Stimulated activated CD4-positive, alpha-beta T cell treated with anti-CD3 and anti-CD28 coated beads, Interleukin-15, amount 100 ng/mL, for 1 hour (primary cell): ENCODE measurements at places on chromosomes 5 and 9.

- DNase-seq: no peak
Observed at GRCh38 chr5:82160948-82161347, 117.2 kb downstream of the RPS23 start.

- DNase-seq: no peak
Observed at GRCh38 chr9:79592726-79593493, 21.1 kb downstream of the TLE4 start.

GRCh38 chr5:51082741-51083140 is 300.5 kb upstream of the ISL1 start:
- no peak for DNase-seq

DNA sequence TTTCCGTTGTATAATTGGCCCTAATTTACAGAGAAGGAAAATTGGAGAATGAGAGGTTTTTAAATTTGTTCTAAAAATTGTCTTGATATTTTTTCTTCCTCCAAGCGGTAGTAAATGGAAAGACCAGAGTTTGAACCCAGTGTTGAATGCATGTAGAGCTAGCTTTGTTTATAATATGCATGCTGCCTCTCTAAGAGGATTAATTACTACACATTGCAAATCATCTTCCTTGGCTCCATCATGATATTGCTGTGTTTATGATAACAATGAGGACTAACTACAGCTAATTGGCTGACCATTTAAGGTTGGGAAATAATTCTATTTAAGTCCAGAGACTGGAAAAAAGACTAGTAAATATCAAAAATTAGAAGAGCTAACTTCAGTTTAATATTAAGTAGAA is 338.5 kb downstream of the PLK2 start:
- DNase-seq: no peak

DNA sequence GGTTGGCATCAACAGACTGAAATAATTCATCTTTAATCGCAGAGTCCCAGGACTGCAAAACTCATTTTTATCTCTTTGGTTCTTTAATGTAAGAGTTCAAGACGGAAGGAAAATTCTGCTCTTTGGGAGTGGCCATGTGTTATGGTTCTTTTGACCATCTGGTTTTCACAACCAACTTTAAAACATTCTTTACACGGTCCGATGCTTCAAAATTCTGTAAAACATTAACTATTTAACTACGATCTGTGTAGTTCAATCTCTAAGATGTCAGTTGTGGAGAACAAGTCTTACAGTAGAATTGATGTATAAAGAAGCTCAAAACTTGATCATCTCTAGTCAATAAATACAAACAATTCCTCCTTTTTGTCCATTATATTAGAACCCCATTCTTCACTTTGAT is 83.0 kb downstream of the CMYA5 start:
- no peak for DNase-seq

- DNase-seq: no peak
Observed at GRCh38 chr5:152711801-152712388, 306.8 kb upstream of the NMUR2 start.

DNA sequence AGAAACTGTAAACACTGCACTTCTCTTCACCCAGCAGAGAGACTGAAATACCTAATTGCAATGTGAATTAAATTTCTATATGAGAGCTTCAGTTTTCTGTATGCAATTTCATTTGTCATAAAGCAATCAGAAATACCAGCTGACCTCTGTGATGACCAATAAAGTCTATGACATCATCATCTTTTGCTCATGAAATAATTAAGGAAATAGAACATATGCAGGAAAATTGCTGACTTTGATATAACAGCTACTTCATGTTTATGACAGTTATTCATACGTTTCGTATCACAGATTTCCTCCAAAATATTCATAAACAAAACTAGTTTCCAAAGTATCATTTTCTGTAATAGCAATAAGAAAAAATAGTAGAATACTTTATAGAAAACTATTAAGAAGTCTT is 652.3 kb downstream of the SLCO4C1 start:
- no peak for DNase-seq

- DNase-seq: no peak
Observed at GRCh38 chr5:149355688-149356087, 2.2 kb upstream of the PCYOX1L start.

- DNase-seq: no peak
Observed at GRCh38 chr5:83924171-83924570, 203.5 kb upstream of the HAPLN1 start.

DNA sequence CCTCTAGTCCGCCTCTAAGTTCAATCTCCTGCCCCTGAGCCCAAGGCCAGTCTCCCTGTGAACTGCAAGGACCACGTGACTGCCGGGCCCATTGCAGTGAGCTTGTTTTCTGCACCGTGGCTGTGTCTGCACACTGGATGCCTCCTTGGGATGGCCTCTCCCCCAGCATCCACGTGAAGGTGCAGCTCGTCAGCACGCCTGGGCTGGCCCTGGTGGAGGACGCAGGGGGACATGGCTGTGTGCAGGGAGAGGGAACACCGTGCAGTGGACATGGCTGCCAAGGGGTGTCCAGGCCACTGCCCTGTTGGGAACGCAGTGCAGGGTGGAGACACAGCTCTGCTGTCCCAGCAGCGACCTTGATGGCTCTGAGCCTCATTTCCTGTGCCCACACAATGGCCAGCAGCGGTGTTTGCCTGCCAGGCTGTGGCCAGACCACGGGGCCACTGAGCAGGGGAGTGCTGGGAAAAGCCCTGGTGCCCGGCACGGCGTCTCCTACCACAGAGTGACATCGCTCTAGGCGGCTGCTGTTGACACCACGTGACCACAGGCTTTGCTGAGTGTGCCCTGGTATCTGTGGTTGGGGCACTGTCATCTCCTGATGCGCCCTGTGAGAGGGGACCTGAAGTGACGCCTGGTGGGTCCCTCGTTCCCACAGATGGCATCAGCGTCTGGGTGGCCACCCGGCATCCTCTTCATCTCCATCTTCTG is 26.9 kb upstream of the EXOC3 start:
- no peak for DNase-seq

DNA sequence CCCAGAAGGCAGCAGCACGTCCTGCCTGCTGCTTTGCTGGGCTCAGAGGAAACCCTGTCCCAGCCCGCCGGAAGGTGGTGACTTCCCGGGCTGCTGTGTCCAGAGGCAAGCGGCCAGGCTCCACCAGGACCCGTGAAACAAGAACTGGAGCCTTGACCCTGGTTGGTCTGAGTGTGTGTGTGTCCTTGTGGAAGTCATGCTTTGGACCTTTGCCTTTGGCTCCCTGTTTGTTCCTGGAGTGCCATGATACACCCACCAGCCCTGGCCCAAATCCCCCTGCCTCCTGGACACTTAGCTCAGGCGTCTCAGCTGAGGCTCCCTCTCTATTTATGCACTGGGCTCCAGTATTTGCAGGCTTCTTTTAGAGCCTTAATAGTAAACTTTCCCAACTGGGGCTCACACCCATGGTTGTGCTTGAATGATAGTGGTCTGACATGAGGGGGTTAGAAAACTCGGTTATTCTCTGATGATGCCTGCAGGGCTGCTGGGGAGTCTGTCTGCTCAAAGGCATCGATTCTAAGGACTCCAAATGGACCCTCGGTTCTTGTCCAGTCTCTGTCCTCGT is 72.2 kb downstream of the C9orf50 start:
- no peak for DNase-seq

- DNase-seq: no peak
Observed at GRCh38 chr9:84860249-84861115, 191.0 kb downstream of the NTRK2 start.
